ENCODE measurements at places on chromosomes 2 and 18. TPM values are rescaled to one million over a fixed set of nuclear protein-coding genes. Genes with fewer than 3 reads are reported as not detected.

DNA sequence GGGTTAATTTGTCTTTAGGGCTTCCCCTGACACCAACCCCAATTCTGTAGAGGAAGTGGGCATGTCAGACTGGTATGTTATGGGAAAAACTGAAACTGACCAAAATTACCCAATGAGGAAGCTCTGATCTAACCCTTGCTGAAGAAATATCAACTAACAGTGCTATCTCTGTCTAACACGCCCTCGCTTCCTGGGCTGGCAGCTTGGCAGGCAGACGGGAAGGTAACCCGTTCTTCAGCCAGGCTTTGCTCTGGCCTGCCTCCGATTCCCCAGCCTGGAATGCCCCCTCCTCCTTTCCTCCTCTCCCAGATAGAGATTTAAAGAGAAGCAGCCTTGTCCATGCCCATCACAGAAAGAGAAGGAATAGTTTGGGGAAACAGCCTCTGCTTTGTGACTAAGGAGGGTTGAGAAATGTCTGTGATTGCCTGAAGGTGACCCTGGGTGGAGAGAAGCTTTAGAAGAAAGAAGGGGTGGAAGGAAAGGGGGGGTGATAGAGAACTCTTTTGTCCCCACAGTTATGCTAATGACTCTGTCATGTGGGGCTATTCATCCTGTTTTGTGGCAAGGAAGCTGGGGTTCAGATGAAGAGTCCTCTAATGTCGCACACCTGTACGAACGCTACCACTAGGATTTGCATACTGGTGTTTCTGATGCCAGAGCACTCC, 15.4 kb downstream of the HK2 start:
- peak overlapping the region; percentile 34 for H3K4me3 ChIP-seq
- H3K27me3 ChIP-seq: no peaks in the 10 kb centered on the region
- DNase-seq: peak; percentile 39
- peaks cover 70% of the 10 kb centered on the region for H3K4me1 ChIP-seq
- H3K36me3 ChIP-seq: no peaks in the 10 kb centered on the region
- peak overlapping the region; percentile 49 for H3K27ac ChIP-seq

GRCh38 chr18:49625021-49625691, 63.3 kb downstream of the LIPG start:
- no peak overlapping the region for H3K4me3 ChIP-seq
- no peaks in the 10 kb centered on the region for H3K4me1 ChIP-seq
- H3K27me3 ChIP-seq: no peaks in the 10 kb centered on the region
- H3K27ac ChIP-seq: no peak overlapping the region

GRCh38 chr18:13893418-13893760, 21.9 kb downstream of the MC2R start:
- H3K4me1 ChIP-seq: no peaks in the 10 kb centered on the region
- H3K4me3 ChIP-seq: no peak overlapping the region
- no peak overlapping the region for H3K27ac ChIP-seq
- DNase-seq: no peak

DNA sequence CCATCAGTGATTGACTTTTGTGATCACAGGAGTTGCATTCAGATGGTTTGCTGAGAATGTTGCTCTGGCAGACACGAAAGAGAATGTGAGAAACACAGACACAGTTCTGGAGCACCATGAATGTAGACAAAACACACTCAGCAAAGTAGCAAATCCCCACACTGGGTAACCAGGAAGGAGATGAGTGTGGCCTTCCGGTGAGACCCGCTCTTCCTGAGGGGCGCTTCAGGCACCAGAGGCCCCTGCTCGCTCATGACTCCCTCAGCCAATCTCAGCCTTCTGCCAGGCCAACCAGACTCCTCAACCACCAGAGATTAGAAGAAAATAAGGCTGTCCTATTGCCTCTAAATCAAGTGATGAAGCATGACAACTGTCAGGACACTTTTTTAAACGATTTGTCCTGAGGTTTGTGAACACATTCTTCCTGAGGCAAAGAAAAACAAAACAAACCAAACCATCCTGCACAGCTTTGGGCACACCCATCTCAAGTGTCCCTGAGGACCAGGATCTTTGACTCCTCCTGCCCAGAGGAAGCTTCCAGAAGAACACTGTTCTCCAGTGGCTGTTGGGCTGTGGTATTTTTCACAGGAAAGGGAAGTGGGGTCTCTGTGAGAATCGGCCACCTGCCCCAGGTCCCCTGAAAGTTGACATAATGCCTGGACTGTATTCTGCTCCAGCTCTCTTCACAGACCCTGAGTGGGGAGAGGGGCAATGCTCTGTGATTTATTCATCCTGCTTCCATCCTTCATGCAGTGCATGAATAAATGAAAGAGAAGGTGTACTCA, 152.8 kb downstream of the BCL11A start:
- H3K27ac ChIP-seq: no peak overlapping the region
- H3K4me3 ChIP-seq: no peak overlapping the region
- no peaks in the 10 kb centered on the region for H3K27me3 ChIP-seq
- no peak for DNase-seq
- no peaks in the 10 kb centered on the region for H3K4me1 ChIP-seq

DNA sequence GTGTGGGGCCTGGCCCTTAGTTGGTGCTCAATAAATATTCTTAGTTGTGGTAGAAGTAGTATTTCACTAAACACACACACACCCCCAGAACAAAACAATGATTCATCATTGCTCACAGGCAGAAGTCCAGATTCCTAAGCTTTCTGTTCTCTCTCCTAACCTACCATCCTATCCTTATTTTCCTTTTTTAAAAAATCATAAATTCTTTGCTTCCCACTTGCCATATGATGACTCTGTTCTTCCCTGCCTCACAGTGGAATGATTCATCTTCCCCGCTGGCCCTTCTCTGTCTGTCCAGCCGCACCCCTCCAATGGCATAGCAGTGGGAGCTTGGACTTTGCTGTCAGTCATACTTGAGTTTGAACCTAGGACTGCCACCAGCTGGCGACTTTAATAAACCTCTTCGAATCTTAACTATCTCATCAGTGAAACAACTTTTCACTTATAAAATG, 5.2 kb downstream of the EML6 start:
- no peak for DNase-seq
- H3K27me3 ChIP-seq: peaks cover 12% of the 10 kb centered on the region
- no peak overlapping the region for H3K27ac ChIP-seq
- peaks cover 7% of the 10 kb centered on the region for H3K4me1 ChIP-seq
- no peaks in the 10 kb centered on the region for H3K36me3 ChIP-seq
- H3K4me3 ChIP-seq: no peak overlapping the region

DNA sequence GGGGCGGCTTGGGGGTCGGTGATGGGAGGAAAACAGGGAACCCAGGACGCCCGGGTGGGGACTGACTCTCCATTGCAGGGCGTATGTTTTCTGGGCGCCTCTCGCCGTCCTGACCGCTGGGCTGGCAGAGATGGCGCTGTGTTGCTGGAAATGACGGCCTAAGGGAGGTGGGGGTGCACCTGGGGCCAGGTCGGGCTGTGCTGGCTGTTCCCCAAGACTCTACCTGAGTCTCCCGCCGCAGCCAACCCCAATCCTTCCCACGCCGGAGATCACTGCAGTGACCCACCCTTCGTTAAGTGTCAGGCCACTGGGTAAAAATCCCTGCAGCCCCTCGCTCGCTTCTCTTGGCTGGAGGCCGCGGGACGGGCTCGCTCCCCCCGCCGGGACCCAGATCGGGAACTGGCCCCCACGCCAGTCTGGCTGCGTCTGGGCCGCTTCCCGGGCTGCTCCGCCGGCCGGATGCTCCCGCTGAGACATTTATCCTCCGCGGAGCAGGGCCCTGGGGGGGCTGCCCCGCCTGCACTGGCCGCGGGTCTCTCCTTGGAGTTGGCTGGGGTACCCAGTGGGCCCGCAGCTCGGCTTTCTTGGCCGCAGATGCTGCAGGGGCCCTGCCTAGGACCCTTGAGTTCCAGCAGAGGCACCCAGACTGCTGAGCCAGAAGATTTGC, 7.8 kb upstream of the ARMC9 start:
- H3K27ac ChIP-seq: no peak overlapping the region
- no peaks in the 10 kb centered on the region for H3K4me1 ChIP-seq
- DNase-seq: no peak
- H3K4me3 ChIP-seq: no peak overlapping the region

- no peak for DNase-seq
- H3K36me3 ChIP-seq: no peaks in the 10 kb centered on the region
- H3K4me1 ChIP-seq: peaks cover 20% of the 10 kb centered on the region
- no peaks in the 10 kb centered on the region for H3K27me3 ChIP-seq
- peak overlapping the region; percentile 60 for H3K4me3 ChIP-seq
Measured at GRCh38 chr2:202237787-202238233, 587 bp downstream of the SUMO1 start.

DNA sequence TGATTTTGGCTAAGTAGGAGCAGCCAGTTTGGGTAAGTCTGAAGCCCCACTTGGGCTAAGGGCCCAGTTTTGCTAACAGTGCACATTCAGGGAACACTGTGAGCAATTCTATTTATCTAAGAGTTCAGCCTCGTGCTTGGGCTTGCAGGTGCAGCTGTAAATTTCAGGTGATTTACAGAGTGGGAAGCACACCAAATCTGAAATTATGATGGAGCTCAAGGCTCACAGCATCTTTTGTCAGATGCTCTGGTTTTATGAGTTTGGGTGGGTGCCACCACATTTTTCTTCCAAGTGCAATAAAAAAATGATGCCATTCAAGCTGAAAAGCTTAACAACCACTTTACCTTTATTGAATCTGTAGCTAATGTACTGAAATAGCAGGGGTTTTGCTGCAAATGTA, 671.2 kb downstream of the LRRTM4 start:
- DNase-seq: no peak
- no peak overlapping the region for H3K4me3 ChIP-seq
- H3K36me3 ChIP-seq: no peaks in the 10 kb centered on the region
- H3K27ac ChIP-seq: no peak overlapping the region
- no peaks in the 10 kb centered on the region for H3K4me1 ChIP-seq

DNA sequence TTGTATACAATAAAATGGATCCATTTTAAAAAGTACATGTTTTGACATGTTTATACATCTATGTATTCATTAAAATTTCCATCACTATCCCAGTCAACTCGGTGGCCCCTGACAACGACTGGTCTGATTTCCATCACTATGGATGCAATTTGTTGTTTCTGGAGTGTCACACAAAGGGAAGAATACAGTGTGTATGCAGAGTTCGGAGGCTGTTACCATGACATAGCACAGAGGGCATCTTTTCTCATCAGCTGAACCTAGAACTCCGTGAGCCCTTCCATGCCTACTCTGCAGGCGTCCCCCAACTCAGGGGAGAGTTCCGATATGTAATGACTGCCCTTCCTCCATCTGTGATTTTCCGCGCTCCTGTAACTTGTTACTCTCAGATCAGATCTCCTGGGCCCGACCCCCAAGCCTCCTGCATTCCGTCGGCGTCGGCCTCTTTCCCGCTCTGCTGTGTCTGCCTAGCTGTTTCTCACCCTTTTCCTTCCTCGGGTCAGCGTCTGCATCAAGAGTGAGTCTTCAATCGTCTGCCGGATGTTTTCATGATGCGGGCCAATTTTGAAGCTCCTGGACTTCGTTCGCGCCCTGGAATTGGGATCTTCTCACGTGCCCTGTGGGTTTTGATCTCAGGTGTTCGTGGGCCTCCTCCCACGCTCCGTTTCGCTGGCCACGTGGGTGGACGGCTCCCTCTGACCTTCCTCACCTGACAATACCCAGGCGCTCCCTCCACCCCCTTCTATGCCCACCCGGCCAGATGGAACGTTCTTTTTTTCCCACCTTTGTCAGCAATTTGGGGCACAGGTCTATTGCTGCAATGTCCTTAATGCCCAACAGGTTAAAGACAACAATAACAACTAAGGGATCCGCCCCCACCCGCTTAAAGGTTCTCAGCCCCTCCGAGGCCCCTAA, 161.0 kb downstream of the TWIST2 start:
- no peaks in the 10 kb centered on the region for H3K4me1 ChIP-seq
- no peaks in the 10 kb centered on the region for H3K27me3 ChIP-seq
- H3K27ac ChIP-seq: no peak overlapping the region
- H3K4me3 ChIP-seq: no peak overlapping the region

DNA sequence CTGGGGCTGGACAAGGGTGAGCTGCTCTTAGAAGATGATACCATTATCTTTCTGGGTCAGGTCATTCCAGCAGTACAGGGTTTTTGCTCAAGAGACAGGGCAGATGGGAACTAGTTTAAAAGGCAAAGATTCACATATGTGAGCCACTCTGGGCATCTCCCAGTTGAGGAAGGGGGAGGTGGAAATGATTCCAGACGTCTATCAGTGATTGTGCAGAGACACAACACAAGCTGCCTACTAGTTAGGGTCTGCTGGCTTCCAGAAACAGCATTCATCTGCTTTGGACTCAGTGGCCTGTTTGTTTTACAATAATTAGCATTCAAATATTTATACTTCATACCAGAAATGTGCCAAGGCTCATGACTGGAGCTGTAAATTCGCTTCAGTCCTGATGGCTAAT, 32.3 kb downstream of the ST6GAL2 start:
- H3K27ac ChIP-seq: no peak overlapping the region
- no peak for DNase-seq
- no peaks in the 10 kb centered on the region for H3K27me3 ChIP-seq
- H3K4me1 ChIP-seq: no peaks in the 10 kb centered on the region
- no peak overlapping the region for H3K4me3 ChIP-seq

DNA sequence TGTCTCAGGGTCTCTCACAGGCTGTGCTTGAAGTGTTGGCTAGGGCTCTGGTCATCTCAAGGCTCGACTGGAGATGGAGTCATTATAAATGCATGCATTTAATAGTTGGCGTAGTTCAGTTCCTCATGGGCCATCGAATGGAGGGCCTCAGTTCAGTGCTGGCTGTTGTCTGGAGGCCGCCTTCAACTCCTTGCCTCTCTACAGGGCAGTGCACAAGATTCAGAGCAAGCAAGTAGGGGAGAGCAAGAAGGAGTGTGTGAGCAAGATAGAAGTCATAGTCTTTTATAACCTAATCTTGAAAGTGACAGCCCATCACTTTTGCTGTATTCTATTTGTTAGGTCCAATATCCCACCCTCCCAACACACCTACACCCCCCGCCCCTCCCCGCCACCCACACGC, 137.5 kb downstream of the BABAM2 start:
- no peak for DNase-seq
- H3K4me3 ChIP-seq: no peak overlapping the region
- H3K27ac ChIP-seq: no peak overlapping the region

GRCh38 chr2:158828378-158829164, 33.5 kb downstream of the DAPL1 start:
- H3K4me1 ChIP-seq: no peaks in the 10 kb centered on the region
- H3K4me3 ChIP-seq: no peak overlapping the region
- H3K27ac ChIP-seq: no peak overlapping the region

- no peaks in the 10 kb centered on the region for H3K27me3 ChIP-seq
- H3K4me3 ChIP-seq: no peak overlapping the region
- H3K4me1 ChIP-seq: peaks cover 16% of the 10 kb centered on the region
- H3K27ac ChIP-seq: no peak overlapping the region
Measured at GRCh38 chr18:80107426-80107825, 1.6 kb upstream of the ADNP2 start.

DNA sequence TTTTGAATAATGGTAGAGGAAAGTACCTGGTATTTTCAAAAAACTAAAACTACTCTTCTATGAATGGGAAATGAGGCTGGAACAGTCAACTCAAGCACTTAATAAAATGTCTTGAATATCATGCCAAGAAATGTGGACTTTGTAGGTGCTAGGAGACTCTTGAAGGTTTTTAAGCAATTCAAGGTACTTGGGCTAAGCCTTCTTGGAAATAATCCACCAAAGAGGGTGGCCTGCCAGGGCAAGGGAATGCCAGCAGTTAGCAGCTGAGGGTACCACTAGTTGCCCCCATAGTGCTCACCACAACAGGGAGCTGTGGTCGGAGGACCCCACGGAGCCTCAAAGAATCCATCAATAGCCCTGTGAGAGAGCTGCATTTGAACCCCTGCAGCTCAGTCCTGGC, 14.6 kb upstream of the ACYP2 start:
- H3K27me3 ChIP-seq: no peaks in the 10 kb centered on the region
- no peak for DNase-seq
- H3K4me1 ChIP-seq: peaks cover 4% of the 10 kb centered on the region
- H3K27ac ChIP-seq: no peak overlapping the region

Gene TRIM54
- not detected for polyA plus RNA-seq

Gene INHA
- not detected for polyA plus RNA-seq

Gene ZNF521
- not detected for polyA plus RNA-seq

Gene RTP5
- polyA plus RNA-seq: 0.23 TPM

Data from CD8-positive, alpha-beta memory T cell (primary cell).